WTC11 (cell line): ENCODE measurements at places on chromosomes 4 and X. TPM values are rescaled to one million over a fixed set of nuclear protein-coding genes. Genes with fewer than 3 reads are reported as not detected.

- DNase-seq = no peak
Measured at GRCh38 chr4:145182222-145182621, 1.8 kb upstream of the OTUD4 start.

DNA sequence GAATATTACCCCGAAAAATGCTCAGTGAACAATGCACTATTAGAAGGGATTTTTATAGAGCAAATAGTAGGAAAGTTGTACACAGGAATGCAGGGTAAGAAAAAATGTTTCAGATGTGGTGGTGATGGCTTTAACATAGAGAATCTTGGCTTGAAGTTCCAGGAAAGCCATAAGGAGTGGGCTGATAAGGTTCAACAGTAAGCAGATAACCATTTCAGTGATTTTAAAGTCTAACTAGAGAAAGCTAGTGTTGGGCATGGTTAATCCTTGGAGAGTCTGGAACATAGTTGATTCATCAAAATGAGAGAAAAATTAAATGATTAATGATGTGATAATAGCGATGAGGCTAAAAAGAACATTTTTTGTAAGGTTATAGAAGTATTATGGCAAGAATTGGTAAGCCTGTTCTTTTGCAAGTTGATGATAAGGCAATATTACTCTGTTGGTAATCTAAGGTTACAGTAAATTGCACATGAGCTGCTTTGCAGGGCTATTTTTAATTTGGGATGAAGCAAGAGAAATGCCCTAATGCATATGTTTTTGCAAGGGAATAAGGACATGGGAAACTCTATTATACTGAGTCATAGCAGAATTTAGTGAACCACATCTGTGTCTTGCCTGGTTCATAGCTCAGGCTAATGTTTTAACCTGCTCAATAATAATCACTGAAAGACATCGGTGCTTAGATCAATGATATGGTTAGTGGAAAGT lies 44.3 kb downstream of the GALNTL6 start:
- DNase-seq = no peak

DNA sequence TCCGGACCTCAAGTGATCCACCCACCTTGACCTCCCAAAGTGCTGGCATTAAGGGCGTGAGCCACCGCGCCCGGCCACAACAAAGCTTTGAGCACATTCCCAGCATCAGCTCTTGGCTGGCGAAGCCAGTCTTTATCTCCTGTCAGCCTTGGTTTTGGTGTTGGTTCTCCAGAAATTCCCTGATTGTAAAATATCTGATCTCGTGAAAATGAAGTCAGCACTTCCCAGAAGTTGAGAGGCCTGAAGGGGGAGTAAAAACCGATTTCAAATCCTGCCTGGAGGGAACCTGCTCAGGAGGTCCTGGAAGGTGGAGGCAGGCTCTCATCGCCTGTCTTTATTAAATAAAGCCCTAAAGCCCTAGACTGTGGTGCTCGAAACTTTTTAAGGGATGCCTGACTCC lies 33.6 kb downstream of the PTTG2 start:
- no peak for DNase-seq

- no peak for DNase-seq
Measured at GRCh38 chr4:23766344-23766743, 123.5 kb downstream of the PPARGC1A start.

GRCh38 chr4:17662694-17663093 lies 48.3 kb downstream of the MED28 start:
- DNase-seq = no peak

DNA sequence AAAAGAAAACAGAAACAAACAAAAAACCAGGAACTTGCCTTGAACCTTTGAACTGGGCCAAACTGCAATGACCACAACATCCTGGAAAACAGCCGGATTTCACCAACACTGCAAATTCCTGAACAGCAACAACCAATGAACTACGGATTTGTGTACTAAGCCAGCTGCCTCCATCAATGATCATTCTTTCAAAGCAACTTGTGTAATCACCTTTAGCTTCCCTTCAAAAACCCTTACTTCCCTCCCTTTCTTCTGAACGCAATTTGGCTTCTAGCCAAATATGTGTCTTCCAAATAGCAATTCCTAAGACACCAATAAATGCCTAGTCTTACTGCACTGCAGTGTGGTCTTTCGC lies 98.5 kb upstream of the FAM47C start:
- DNase-seq = no peak

GRCh38 chr4:16043642-16044498 lies 40.0 kb downstream of the PROM1 start:
- DNase-seq = no peak

- peak; percentile 61 for DNase-seq
Measured at GRCh38 chrX:130170752-130171445, 863 bp upstream of the RAB33A start.

DNA sequence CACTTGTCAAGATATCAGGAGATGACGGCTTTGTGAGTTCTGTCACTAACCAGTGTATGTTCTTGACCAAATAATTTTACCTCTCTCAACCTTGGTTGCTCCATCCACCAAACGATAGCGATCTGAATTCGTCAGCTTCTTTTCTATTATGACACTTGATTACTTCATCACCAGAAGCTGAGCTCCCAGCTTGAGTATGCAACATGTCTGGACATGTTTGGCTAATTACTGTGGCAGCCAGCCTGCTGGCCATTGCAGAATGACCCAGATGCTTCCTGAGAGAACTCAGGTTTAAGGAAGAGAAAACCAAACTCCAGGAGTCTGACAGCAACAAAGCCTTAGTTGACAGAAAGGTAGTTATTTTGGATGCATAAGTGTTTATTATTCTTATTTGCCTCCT lies 46.4 kb upstream of the PARM1 start:
- DNase-seq = no peak

DNA sequence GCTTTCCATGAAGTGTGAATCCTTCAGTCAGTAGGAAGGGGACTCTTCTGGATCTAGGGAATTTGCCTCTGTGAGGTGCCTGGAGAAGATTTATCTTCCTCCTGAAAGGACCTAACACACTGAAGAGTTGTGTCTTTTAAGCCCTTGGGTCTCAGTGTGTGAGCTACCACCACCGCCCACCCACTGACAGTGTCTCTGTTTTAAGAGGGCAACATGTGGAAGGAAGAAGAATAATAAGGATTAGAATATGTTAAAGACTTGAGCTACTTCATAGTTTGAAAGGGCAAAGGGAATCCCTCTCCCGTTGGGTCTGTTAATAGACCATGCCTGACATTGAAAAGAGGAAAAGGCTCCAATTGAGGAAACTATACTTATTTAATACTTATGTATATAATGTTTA lies 64.3 kb upstream of the TLR2 start:
- no peak for DNase-seq

DNA sequence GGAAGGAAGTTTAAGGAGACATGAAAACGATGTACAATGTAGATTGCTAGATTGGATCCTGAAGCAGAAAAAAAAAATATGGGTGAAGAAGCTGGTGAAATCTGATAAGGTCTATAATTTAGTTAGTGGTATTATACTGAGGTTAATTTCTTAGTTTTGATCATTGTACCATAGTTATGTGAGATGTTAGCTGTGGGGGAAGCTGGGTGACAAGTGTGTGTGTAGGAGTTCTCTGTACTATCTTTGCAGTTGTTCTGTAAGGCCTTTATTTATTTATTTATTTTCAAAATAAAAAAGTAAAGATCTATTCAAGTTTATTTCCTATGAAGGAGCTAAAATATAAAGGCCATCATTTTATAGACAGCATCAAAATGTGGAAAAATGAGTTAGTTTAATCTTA lies 12.5 kb upstream of the EXOC1 start:
- DNase-seq = no peak

DNA sequence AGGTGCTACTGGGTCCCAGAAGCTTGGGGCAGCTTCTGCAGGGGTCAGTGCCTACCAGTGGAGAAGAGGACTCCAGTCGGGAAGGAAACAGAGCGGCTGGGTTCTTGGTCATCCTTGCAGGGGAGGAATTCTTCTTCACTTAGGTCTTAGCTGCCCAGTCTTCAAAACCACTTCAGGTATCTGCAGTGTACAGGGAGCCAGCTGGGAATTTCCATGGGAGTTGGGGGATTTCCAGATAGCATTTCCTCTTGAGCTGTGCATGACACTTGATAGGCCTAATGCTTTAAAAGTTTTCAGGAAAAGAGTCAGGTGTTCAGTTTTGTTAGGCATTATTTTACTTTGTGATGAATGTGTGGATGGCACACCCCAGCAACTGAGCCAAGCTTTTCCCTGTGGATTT lies 58.1 kb upstream of the ENPP6 start:
- DNase-seq = no peak

MAGED4B gene
- total RNA-seq = 88.7 to 93.1 TPM (median 93.0 TPM) in 3 replicates

XK gene
- total RNA-seq = 1.1 to 1.5 TPM (median 1.4 TPM) in 3 replicates

PDE6B gene
- 7.1 to 13.1 TPM (median 13.0 TPM) in 3 replicates for total RNA-seq

FRG2 gene
- total RNA-seq = not detected in 3 replicates

ATP1B4 gene
- total RNA-seq = not detected in 3 replicates

MSX1 gene
- 0.28 to 0.62 TPM (median 0.41 TPM) in 3 replicates for total RNA-seq

ZNF157 gene
- total RNA-seq = 1.7 to 2.0 TPM (median 1.8 TPM) in 3 replicates
